ENCODE measurements at places on chromosomes 11 and 22.

DNA sequence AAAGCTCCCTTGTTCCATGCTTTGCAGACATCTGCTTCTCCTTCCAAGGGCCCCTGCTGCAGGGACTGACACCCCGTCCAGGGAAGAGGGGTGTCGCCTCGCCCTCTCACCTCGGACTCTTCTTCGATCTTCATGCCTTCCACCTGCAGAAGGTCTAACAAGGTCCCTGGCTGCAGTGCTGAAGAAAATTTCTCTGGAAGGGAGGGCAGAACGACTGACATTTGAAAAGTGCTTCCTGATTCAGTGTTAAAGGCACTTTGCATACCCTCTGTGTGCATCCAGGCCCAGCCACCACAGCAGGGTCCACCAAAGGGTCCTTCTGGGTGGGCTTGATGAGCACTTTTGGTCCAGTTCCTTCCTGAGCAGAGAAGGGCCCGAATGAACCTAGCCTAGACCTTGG, 28.1 kb downstream of the VPS37C start:
- DNase-seq, result no peak

DNA sequence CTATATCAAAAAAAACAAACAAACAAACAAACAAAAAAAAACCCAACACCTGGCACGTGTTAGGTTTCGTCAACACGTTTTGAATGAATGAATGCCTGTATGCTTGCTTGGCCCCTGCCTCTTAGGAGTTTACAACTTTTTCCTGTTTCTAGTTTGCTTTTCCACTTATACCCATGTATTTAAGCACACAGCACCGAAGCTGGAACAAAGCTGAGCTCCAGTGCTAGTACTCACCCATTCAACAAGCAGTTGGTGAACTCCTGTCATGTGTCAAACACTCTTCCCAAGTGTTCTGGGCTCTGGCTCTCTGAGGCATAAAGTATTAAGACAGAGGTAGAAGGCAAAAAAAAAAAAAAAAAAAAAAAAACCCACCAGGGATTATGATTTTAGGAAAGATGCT, 599.3 kb downstream of the BUD13 start:
- no peak for DNase-seq

- no peak for DNase-seq
These were observed 255.9 kb upstream of the POU2AF2 start for GRCh38 chr11:110989428-110990133.

DNA sequence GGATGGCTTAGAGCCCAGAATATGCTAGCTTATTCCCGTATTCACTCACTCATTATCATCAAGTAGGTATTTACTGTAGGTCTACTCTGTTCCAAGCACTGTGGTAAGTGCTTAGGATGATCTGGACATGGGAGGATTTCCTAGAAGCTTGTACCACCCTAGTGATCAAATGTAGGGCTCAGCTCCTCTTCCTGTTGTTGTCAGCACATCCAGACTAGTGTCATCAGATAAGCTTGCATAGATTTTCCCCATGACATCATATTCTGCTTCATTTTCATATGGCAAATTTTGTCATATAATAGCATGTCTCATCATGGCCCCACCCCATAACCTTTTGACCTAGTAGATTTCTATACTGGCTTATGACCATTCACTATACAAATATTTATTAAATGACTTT, 19.3 kb upstream of the NUCB2 start:
- no peak for DNase-seq

DNA sequence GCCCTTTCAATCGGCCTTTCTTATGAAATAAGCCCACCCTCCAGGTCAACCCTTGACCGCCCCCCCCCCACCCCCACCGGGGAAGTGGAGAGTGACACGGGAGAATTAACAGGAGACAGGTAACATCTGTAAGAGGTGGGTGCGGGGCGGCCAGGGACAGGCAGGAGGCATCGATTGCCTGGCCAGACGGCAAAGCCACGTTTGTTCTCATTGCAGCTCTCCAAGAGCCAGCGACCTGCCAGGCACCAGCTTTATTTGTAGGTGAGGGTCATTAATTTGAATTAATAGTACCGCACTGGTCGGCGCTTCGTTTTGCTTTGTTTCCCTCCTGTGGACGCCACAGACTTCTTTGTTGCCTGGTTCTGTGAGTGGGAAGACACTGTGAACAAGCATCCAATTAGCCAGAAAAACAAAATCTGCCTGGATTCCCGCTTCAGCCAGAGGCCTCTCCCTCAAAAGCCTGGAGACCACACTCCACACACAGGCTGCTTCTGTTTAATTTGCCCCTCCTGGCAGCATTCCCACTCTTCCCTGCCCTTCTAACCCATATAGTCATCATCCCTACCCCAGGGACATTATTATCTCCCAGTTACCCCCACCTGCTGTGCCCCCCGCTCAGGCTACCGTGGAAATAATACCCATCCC, 104.5 kb upstream of the OPCML start:
- no peak for DNase-seq

- DNase-seq, result peak; percentile 79
These were observed 9.3 kb downstream of the INS start for GRCh38 chr11:2151500-2152257.

- peak; percentile 15 for DNase-seq
These were observed 73.3 kb upstream of the ZBED5 start for GRCh38 chr11:10930972-10931760.

GRCh38 chr11:102192349-102193066, 82.3 kb downstream of the YAP1 start:
- DNase-seq, result no peak

- no peak for DNase-seq
These were observed 2.4 kb downstream of the SLC5A12 start for GRCh38 chr11:26719289-26719973.

DNA sequence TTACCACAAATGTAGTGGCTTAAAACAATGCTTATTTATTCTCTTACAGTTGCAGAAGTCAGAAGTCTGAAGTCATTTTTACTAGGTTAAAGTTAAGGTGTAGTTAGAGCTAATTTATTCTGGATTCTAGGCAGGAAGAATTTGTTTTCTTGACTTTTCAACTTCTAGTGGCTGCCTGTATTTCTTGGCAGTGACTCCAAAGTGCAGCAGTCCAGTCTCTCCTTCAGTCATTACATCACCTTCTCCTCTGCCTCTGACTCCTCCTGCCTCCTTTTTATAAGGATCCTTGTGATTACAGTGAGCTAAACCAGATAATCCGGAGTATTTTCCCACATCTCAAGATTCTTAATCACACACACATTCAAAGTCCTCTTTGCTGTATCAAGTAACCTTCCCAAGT, 581.4 kb downstream of the KCNA4 start:
- no peak for DNase-seq

DNA sequence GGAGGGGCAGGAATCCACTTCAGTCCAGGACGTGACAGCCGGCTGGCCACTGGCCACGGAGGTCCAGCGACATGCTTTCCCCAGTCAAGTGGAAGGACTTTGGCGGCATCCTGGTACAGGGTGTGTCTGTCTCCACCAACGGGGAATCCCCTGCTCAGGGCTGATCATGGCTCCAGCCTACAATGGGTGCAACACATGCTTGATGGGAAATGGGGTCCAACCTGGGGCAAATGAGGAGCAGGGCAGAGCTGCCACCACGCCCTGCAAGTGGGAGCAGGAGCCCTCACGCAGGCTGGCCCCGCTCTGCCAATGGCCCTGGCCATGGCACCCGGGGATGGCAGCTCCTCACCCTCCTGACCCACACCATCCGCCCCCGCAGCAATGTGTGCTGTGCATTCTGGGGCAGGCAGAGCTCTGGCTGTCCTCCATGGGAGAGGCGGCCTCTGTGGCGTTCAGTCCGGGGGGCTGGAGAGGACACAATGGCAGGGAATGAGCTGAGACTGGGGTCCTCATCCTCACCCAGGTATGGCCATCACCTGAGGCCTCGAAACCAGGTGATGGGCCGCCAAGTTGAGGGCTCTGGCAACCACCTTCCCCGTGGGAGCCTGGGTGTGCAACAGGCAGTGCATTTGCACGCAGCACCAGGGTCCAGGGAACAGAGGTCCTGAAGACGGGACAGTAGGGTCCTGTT, 5.8 kb upstream of the SEPTIN5 start:
- DNase-seq, result no peak

DNA sequence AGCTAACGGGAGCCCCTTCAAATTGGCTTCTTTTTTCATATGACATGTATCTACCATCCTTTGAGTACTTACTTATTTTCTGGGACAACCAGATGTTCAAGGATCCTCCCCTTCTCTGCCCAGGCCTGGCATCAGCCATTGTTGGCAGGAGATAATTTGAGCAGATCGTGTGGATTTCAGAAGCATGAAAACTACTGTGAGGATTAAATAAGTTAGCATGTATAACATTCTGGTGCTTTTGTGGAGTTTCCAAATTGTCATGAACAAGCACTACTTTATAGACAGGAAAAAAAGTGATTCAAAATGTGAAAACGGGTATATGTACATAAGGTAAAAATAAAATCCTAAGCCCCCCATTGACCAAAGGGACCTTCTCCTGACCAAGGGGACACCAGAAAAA, 2.1 kb upstream of the NADSYN1 start:
- no peak for DNase-seq

- DNase-seq, result no peak
These were observed 45.9 kb upstream of the CARS1 start for GRCh38 chr11:3103076-3103475.

GRCh38 chr11:121293288-121293594, 670 bp downstream of the SC5D start:
- no peak for DNase-seq

DNA sequence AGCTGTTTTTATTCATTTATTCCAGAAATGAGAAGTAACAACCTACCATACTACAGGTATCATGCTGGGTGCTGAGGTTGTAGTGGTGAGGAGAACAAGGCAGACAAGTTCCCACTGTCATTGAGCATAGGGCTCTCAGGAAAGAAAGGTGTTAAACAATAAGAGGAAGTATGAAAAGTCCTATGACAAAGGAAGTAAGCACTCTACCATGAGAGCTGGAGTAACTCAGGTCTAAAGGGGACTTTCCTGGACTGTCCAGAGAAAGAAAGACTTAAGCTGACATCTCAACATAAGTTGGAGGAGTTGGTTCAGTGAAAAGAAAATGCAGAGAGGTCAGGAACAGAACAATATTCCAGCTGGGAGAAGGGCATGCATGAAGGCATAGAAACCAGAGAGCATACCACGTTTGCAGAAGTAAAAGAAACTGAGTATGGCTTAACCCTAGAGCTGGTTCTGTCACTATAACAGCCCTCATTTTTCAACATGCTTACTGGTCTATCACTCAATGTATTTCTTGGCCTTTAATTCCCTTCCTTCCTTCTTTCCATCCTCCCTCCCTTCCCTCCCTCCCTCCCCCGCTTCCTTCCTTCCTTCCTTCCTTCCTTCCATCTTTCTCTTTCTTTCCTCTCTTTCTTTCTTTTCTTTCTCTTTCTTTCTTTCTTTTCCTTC, 137.8 kb upstream of the BDNF start:
- DNase-seq, result no peak

DNA sequence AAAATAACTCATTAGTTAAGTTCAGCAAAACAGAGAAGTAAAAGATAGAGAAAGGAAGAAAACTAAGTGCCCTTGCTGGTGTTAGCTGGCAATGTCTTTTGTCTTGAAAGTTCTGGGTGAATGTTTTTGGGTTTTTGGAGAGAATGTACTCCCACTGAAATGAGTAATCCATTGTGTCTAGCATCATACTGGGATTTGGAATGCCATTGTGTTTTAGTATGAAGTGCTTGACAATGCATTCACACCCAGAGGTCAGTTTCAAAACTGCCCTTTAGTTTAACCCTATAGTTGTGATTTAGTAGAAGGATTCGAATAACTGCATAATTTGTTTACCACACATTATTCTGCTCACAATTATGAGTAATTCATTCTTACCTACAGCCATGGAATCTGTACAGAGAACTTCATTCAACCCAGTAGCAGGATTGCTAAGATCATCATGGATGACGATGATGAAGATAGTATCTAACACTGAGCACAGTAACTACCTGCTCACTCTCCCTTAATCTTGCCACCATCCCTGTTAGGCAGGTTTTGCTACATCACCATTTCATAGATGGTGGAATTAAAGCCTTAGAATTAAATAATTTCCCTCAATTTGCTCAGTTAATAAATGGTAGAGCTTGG, 33.9 kb downstream of the MAML2 start:
- DNase-seq, result no peak

GRCh38 chr22:19753090-19753842, 7.3 kb upstream of the TBX1 start:
- no peak for DNase-seq

GRCh38 chr11:102142333-102142732, 32.1 kb downstream of the YAP1 start:
- DNase-seq, result no peak

DNA sequence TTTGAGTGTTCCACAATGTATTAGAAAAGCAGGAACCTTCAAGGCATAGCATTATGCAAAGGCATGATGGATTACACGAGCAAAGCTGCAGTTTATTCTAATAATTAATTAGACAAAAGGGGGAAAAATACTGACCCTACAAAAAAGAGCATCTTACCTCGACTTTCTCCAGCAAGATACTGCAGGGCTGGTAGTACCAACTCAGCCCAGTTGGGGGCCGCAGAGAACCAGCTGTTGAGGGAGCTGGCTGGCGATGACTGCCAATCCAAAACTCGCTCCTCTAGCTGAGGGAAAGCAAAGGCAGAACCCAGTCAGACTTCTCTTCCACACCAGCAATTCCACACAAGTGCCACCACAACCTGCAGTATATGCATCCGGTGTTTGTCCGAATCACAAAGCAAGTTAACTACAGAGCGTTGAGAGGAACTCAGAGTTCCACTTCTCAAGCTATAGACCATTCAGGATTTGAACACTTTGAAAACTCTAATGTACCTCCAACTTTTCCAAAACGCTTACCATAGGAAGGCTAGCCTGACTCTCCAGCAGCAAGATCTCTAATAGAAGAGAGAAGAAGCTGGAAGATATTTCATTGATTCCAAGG, 13.7 kb downstream of the NFRKB start:
- DNase-seq, result peak; percentile 23

GRCh38 chr11:8017071-8017470, 29.9 kb downstream of the EIF3F start:
- DNase-seq, result no peak

DNA sequence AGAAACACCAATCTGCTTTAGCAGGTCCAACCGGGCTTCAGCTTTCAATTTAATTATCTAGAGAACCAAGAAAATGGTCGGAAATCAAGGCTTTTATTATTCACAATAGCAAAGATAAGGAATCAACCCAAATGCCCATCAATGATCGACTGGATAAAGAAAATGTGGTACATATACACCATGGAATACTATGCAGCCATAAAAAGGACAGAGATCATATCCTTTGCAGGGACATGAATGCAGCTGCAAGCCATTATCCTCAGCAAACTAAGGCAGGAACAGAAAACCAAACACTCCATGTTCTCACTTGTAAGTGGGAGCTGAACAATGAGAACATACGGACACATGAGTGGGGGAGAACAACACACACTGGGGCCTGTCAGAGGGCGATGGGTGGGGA, 53.8 kb downstream of the ATG16L2 start:
- no peak for DNase-seq
